ENCODE measurements at places on chromosomes 6 and 20. TPM values are rescaled to one million over a fixed set of nuclear protein-coding genes. Genes with fewer than 3 reads are reported as not detected.

The CCHCR1 gene
- total RNA-seq: 15.3 TPM

The KCNK16 gene
- not detected for total RNA-seq

The IP6K3 gene
- total RNA-seq: 3.7 TPM

The COL20A1 gene
- 4.7 TPM for total RNA-seq

The DNAH8 gene
- total RNA-seq: 0.27 TPM

The CCDC28A gene
- total RNA-seq: 27.7 TPM

The HELZ2 gene
- 25.6 TPM for total RNA-seq

The KIF25 gene
- total RNA-seq: not detected

Measured in camera-type eye (tissue), 1 donor.